ENCODE measurements at places on chromosomes 7 and 10. TPM values are rescaled to one million over a fixed set of nuclear protein-coding genes. Genes with fewer than 3 reads are reported as not detected.

Gene EPO
- 0.41 TPM for polyA plus RNA-seq

Gene AS3MT
- polyA plus RNA-seq = 0.80 TPM

Gene DEPP1
- polyA plus RNA-seq = 0.90 TPM

Gene ZP3
- 13.6 TPM for polyA plus RNA-seq

Gene TAS2R41
- polyA plus RNA-seq = not detected

Gene DDIT4
- 289 TPM for polyA plus RNA-seq

Gene CLDN4
- polyA plus RNA-seq = 7.2 TPM

Gene OR6V1
- not detected for polyA plus RNA-seq

- H3K36me3 ChIP-seq = peaks cover 31% of the 10 kb centered on the region
- H3K4me1 ChIP-seq = peaks cover 26% of the 10 kb centered on the region
- no peak overlapping the region for H3K4me3 ChIP-seq
- H3K27me3 ChIP-seq = no peaks in the 10 kb centered on the region
Measured at GRCh38 chr7:135195968-135196629, 15.2 kb downstream of the WDR91 start.

- no peaks in the 10 kb centered on the region for H3K27me3 ChIP-seq
- no peaks in the 10 kb centered on the region for H3K36me3 ChIP-seq
- no peak for DNase-seq
- no peak overlapping the region for H3K4me3 ChIP-seq
- no peaks in the 10 kb centered on the region for H3K4me1 ChIP-seq
Measured at GRCh38 chr10:96753956-96754355, 33.6 kb upstream of the PIK3AP1 start.

DNA sequence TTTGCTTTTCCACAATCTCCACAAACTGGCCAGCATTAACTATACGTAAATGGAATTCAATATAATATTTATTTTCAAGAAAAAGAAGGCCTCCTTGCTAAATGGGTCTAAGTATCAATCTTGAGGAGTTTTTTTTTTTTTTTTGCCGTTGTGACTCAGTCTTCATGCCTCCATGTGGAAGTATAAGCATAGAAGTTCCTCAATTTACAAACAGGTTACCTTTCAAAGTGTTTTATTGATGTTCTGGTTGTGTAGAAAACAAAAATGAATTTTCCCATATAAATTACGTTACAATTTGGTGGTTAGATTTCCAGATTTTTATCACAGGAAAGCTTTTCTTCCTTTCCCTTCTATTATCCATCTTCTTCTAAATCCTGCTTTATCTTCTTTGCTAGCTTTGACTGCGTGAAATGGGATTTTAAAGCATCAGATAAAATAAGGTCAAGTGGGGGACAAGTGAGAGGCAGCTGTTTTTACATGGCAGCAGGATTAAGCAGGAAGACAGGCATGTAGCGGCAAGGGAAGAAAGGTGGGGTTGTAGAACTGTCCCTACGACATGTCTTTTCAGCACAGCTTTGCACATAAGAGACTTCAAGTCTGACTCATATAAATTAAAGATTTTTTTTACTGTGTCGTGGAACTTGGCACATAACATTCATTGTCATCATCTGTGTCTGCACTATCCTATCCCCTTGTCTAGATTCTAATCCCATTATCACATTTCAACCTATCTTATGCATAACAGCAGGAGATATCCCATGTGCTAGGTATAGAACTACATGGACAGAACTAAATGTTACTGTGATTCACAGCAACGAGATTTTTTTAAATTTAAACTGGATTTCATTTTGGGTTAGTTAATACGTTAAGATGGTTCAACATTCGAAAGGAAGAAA lies 135.3 kb upstream of the FAM3C start:
- peak; percentile 28 for DNase-seq
- H3K36me3 ChIP-seq = no peaks in the 10 kb centered on the region
- H3K4me3 ChIP-seq = no peak overlapping the region
- H3K27ac ChIP-seq = peak overlapping the region; percentile 55

DNA sequence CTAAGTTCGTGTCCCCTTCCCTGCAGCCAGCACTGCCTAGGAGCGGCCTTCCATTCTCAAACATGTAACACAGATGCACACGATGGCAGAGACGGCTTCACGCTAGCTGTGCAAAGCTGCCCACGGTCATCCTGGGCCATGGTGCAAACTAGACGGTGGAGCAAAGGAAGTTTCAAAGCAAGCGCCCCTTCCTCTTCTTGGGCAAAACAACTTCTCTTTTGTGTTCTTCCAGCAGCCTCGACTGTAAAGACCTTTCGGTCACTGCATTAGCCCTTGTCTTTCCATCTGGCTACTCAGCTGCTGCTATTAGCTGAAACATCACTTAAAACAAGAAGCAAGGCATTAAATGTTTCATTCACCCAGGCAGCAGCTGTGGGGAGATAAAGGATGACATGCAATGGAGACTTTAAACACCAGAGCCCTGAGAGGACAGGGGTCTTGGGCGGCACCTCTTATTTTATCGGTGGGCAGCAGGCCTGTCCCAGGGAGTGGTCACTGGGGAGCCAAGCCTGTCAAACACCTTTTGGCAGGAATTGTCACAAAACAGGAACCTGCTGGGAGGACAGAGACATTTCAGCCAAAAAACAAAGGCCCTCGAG lies 214.8 kb downstream of the KLF6 start:
- H3K36me3 ChIP-seq = no peaks in the 10 kb centered on the region
- no peaks in the 10 kb centered on the region for H3K4me1 ChIP-seq
- H3K27me3 ChIP-seq = no peaks in the 10 kb centered on the region
- H3K27ac ChIP-seq = no peak overlapping the region

GRCh38 chr10:116669832-116670644 lies 49.3 kb downstream of the PNLIPRP2 start:
- H3K4me3 ChIP-seq = no peak overlapping the region
- no peaks in the 10 kb centered on the region for H3K27me3 ChIP-seq
- no peak for DNase-seq
- H3K36me3 ChIP-seq = no peaks in the 10 kb centered on the region

DNA sequence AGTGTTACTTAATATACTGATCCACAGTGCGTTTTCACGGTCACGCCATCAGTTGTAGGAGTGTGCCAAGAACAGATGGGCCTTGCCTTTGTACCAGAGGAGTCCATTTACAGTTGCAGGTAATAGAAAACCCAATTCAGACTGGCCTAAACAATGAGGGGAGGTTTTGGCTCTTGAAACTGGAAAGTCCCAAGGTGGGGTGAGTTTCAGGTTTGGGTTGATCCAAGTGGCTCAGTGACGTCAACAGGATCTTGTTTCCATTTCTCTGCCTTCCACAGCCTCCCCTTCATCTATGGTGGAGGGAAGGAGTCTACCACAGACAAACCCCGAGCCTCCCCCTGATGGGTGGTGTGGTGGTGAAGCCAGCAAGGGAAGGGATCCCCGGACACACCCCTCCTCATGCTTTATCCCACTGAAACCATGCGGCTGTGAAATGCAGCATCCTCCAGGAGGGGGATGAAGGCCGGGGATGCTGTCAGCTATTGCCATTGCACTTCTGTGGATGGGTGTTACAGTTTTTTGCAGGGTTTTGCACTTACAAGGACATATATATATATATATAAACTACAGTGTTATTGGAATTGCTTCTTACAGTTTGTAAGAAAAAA lies 14.8 kb upstream of the SH2D4B start:
- H3K27ac ChIP-seq = peak overlapping the region; percentile 65
- H3K4me3 ChIP-seq = no peak overlapping the region
- no peak for DNase-seq
- H3K27me3 ChIP-seq = no peaks in the 10 kb centered on the region
- peaks cover 20% of the 10 kb centered on the region for H3K4me1 ChIP-seq

DNA sequence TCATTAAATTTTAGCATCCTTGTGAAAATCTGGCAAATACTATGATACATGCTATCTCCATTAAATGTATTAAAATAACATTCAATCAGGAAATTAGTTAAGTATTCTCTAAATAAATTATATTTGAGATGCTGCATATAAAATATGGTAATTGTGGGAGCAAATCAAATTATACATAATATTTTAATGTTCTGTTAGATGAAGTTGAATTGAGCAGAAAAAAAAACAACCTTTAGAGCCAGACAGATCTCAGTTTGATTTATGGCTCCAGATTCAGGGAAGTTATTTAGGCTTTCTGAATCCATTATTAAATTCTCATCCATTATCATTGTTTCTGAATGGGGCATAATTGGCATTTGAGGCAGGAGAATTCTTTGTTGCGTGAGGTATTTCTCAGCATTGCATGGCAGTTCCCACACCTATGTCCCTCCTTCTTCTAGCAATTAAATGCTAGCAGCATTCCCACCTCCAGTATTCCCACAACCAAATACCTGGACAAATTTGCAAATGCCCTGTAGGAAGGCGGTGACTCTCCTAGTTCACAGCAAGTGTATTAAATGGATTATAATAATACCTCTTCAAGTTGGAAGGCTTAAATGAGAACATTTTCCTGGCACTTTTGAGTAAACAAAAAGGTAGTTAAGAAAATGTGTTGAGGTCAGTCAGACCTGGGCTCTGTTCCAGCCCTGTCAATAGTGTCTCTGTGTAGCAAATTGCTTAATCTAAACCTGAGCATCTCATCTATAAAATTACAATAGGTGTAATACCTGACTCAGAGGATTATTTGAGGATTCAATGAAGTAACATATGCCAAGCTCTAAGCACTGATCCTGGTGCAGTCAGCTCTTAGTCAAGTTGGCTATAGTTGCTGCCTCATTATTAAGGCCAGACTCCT lies 108.9 kb downstream of the RNLS start:
- H3K27ac ChIP-seq = no peak overlapping the region
- peaks cover 28% of the 10 kb centered on the region for H3K4me1 ChIP-seq
- H3K27me3 ChIP-seq = no peaks in the 10 kb centered on the region

DNA sequence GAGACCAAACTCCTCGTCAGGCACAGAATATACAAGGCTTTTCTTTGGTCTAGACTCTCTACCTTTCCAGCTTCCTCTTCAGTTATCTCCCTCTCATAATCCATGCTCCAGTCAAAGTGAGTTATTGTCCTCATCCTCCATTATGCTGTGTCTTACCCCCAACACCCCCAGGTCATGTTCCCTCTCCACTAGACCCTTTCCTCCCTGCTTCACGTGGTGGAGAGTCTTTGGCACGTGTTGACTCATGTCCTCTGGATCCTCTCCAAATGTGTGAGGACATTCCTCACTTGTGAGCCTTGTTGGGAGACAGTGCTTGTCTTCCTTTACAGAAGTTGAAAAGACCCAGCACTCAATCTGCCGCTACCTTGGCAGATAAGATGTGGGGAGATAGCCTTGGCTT lies 36.0 kb upstream of the DLD start:
- no peak for DNase-seq
- no peak overlapping the region for H3K27ac ChIP-seq
- H3K4me3 ChIP-seq = no peak overlapping the region
- no peaks in the 10 kb centered on the region for H3K27me3 ChIP-seq

DNA sequence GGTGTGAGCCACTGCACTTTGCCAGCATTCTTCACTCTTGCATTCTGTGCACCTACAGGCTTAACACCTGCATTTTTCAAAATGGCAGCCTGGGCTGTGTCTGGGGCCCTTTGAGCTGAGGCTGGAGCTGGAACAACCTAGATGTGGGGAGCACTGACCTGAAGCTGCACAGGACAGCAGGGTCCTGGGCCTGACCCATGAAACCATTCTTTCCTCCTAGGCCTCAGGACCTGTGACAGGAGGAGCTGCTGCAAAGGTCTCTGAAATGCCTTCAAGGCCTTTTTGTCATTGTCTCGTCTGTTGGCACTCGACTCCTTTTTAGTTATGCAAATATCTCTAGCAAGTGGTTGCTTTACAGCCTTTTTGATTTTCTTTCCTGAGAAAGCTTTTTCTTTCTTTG lies 82.3 kb downstream of the INPP5A start:
- DNase-seq = no peak
- no peaks in the 10 kb centered on the region for H3K36me3 ChIP-seq
- H3K4me3 ChIP-seq = no peak overlapping the region
- H3K4me1 ChIP-seq = no peaks in the 10 kb centered on the region

GRCh38 chr7:69177461-69177861 lies 420.8 kb upstream of the AUTS2 start:
- H3K27me3 ChIP-seq = no peaks in the 10 kb centered on the region
- H3K36me3 ChIP-seq = no peaks in the 10 kb centered on the region
- DNase-seq = no peak
- H3K4me3 ChIP-seq = no peak overlapping the region
- H3K27ac ChIP-seq = no peak overlapping the region

DNA sequence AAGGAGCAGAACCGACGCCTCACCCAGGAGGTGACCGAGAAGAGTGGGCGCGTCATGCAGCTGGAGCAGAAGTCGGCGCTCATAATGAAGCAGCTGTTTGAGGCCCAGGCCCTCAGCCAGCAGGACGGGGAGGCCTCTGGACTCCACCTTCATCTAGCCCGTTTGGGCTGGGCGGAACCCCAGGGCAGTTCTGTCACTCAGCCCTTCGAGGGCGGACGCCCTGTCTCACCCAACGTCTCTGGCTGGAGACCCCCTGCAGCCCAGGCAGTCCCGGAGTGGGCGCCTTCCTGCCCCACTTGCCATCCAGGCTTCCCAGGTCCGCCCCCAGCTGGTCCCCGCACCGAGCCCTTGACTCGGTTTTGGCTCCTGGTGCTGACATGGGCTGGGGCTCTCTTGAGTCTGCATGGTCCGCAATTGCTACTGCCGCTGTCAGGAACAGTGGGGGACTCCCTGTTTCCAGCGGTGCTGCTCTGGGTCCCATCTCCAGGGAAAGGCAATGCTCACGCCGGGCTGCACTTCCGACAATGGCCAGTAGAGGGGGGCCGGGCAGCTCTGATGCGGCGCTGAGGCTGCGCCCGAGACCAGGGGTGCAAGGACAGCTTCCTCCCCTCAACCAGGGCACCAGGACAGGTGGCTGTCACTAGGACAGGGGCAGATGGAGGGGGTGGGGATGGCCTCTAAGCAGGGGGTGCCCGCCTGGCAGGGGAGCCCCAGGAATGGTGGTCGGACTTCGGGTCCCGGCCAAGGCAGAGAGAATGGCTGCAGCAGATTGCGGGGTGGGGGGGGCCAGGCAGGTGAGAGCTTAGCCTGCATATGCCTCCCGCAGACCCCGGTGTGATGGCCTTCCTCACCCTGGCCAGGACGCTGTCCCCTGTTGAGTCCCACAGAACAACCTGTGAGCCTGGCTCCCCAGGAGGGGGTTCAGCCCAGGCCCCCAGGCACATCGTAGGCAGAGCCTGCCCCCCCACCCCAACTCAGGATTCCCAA lies 71.2 kb upstream of the KCTD7 start:
- H3K36me3 ChIP-seq = peaks cover 17% of the 10 kb centered on the region
- H3K4me3 ChIP-seq = no peak overlapping the region
- no peak overlapping the region for H3K27ac ChIP-seq
- H3K27me3 ChIP-seq = no peaks in the 10 kb centered on the region
- H3K4me1 ChIP-seq = peaks cover under 1% of the 10 kb centered on the region
- no peak for DNase-seq

GRCh38 chr7:82019551-82020475 lies 250.0 kb upstream of the HGF start:
- no peak for DNase-seq
- H3K27ac ChIP-seq = no peak overlapping the region
- H3K4me3 ChIP-seq = no peak overlapping the region
- no peaks in the 10 kb centered on the region for H3K27me3 ChIP-seq
